KBM-7 (cell line): ENCODE measurements at places on chromosomes 5 and 9.

- no peak for DNase-seq
These were observed 689 bp upstream of the GLRA1 start for GRCh38 chr5:151925340-151925739.

- DNase-seq: no peak
These were observed 21.3 kb downstream of the C5orf58 start for GRCh38 chr5:170254056-170254455.

- no peak for DNase-seq
These were observed 246.9 kb downstream of the ZSWIM6 start for GRCh38 chr5:61578858-61579503.

DNA sequence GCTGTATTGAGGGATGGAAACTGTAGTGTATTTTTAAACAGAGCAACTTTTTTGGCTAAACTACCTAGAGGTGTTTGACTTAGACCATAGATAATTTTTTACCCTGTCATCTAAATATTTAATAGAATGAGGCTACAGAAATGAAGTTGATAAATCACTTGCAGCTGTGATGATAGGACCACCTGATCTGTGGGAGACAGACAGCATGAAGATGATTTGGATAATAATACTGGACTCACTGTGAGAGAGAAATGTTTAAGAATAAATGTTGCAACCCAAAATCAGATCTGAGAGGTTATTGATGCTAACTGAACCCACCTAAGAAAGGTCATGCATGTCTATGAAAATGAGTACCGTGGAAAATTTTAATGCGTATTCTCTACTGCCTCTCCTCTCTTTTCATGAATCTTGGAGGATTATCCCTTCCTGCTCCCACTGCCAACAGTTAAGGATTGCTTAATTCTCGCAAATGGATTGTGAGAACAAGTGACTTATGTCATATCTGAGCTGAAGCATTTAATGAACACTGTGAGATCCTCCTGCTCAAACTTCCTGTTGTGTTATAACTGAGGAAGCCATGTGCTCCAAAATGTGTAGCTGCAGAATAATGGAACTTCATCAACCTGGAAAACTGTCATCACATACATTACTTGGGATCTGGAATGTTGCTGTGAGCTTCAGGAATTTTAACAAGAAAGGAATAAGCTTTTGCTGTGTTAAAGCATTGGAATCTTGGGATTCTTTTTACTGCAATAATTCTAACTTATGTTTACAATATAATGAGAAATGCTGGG lies 617.9 kb upstream of the CDH18 start:
- DNase-seq: no peak

- DNase-seq: no peak
These were observed 56.1 kb downstream of the GRIA1 start for GRCh38 chr5:153546566-153546965.

DNA sequence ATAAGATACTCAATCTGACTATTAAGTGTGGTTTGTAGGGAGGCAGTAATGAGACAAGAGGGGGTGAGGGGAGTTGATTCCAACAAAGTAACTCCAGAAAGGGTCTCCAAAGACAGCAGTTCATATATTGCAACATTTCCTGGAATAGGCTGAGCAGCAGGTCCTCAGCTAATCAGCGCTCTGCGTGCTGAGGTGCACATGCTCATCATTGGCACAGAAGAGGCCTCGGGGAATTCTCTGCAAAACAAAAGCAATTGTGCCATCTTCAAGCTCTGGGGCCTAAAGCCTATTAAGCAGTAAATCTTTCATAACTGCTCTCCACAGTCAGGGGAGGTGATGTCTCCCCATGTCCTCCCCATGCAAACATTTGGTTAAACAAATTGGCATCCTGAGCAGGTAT lies 357.3 kb downstream of the SPOCK1 start:
- DNase-seq: no peak

DNA sequence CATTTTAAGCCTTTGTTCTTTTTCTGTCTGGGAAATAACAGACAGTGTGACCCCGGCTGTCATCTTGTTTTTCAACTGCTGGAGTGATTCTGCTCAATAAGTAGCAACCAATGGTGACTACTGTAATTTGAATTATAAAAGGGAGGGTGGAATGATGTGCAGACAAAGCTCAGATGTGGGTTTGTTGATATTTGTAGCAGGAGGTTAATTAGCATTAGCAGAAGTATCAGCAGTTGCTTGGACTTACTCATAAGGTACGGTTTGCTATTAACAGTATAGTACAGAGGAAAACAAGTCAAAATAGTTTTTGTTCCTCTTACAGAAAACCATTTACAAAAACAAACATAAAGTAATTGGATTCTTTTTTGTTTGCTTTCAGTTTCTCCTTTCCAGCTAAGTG lies 140.4 kb downstream of the TUSC1 start:
- DNase-seq: no peak

DNA sequence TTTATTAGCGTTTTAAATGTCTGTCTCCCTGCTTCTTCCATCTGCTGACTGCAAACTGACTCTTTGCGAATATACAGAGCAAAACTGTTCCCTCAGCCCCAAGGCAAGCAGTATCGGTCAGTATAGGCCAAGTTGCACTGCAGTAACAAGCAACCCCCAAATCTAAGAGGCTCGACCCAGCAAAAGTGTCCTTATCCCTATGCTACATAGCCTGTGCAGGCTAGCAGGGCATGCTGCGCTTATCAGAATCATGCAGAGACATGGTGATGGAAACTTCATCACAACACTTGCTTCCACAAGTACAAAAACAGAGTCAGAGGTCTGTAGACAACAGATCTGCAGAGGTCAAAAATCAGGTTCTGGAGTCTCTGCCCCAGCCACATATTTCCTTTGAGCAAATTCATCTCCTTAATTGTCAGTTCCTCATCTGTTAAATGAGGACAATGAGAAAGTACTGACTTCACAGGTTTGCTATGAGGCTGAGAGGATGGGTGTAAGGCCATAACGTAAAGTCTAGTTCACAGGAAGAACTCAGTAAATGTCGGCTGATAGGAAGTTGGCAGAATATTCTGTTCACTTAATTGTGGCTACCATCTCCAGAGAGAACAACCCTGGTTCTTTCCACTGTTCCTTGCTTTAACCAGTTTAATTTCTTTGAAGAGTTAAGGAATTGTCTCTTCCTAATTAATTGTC lies 9.6 kb upstream of the IL17B start:
- DNase-seq: no peak

DNA sequence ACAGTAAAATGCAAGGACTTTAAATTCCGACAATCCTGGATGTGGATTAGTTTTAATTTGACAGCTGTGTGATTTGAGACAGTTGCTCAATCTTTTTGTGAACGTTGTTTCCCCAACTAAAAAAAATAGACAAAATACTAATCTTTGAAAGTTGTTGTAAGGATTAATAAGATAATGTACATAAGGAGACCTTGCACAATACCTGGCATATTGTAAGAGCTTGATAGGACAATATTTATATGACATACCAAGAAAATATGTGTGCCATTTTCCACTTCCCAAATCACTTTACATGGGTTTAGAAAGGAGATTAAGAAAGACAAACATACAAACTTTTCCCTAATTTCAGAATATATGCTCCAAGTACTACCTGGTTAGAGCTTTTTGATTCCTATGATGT lies 25.3 kb downstream of the ARRDC3 start:
- no peak for DNase-seq

GRCh38 chr5:176427971-176428370 lies 11.6 kb upstream of the CLTB start:
- DNase-seq: no peak

GRCh38 chr5:55713871-55714270 lies 1.7 kb upstream of the SLC38A9 start:
- DNase-seq: no peak

- DNase-seq: no peak
These were observed 63.3 kb upstream of the TAF1L start for GRCh38 chr9:32698706-32699277.

DNA sequence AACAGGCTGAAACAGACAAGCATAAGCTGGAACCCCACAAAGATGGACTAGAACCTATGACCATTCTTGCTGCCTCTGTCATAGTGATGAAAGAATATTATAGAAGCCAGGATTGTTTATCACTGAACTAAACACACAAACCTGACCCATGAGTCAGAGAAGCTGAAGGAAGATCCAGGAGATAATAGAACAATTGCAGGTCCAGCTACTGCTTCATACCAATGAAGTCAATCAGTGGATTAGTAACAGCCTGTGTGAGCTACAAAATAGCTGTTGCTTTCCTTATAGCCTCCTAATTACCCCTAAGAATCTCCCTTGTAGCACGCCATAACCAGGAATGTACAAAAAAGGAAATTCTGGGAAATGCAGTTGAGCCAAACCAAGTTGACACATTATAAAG lies 459.9 kb upstream of the ZNF462 start:
- no peak for DNase-seq

DNA sequence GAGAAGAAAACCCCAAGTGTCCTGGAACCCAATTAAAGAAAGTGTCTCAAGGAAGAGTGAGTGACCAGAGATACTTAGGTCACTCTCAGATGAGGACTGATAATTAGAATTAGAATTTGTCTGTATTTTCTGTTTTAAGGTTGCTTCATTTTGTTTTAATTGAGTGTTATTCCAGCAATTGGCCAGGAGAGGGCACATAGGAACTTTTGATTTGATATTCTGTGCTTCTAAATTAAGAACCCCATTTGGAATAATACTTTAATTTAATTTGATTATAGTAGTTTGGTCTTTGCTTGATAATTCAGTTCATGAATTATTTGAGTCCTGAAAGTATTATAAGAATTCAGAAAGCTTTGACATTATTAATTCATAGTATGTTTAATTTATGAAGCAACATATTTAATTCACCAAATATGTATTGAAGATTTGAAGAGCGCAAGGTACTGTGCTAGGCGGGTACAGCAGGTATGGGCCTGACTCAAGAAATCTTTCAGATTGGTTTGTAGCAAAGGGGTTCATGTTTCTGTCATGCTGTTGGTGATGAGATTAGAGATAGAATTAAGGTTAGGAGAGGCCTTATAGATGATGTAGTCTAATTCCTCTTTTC lies 4.9 kb downstream of the MRPL22 start:
- DNase-seq: no peak

GRCh38 chr5:128156521-128156920 lies 73.0 kb downstream of the SLC12A2 start:
- DNase-seq: no peak

GRCh38 chr9:125894566-125894965 lies 147.4 kb downstream of the PBX3 start:
- no peak for DNase-seq

GRCh38 chr5:1341863-1342262 lies 3.0 kb downstream of the CLPTM1L start:
- DNase-seq: no peak

- DNase-seq: no peak
These were observed 146.6 kb downstream of the ADAMTS12 start for GRCh38 chr5:33745101-33745770.

GRCh38 chr9:89649039-89649691 lies 44.4 kb downstream of the GADD45G start:
- DNase-seq: peak; percentile 36

- peak; percentile 32 for DNase-seq
These were observed 44.7 kb upstream of the DMAC1 start for GRCh38 chr9:7844242-7844641.

DNA sequence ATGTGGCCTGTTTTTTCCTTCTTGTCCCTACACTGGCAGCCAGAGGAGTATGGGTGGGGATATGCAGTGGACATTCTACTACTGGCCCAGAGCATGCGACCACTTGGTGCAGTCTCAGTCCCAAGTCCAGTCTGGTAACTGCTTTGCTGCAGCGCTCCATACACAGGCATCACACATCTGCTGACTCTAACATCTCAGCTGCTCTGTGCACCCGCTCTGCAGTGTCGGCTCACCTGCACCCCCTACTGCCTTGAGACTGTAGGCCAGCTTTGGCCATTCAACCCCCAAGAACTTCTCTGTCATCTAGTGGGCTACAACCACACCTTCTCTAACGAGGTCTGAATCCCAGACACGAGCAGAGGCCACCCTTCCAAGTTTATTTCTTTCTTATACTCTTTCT lies 46.4 kb upstream of the SLCO6A1 start:
- peak; percentile 56 for DNase-seq

- no peak for DNase-seq
These were observed 317.6 kb downstream of the CWC27 start for GRCh38 chr5:65086234-65086890.

DNA sequence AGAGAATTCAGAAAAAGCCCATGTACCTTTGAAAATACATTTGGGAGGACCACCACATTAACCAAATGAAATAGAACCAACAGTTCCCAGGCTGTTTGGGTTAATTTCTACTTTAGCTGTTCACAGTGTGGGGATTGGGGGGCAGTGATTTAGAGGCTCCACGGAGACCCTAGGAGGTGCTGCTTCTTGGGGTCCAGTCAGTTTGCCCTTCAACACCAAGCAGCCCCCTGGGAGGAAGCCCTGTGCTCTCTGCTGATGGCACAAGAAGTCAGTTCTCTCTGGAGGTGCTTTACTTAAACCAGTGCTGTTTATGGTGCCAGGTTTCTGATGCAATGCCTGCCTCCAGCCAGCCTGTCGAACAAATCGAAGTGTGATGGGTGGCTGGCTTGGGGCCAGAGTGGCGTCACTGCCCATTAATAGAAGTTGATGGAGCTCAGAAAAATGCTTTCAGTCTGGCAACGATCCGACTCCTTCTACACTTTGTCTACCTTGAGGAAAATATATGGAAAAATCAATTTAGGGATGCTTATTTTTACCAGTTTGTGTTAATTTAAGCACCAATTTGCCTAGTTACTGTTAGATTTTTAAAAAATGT lies 134.0 kb downstream of the SNX18 start:
- no peak for DNase-seq

DNA sequence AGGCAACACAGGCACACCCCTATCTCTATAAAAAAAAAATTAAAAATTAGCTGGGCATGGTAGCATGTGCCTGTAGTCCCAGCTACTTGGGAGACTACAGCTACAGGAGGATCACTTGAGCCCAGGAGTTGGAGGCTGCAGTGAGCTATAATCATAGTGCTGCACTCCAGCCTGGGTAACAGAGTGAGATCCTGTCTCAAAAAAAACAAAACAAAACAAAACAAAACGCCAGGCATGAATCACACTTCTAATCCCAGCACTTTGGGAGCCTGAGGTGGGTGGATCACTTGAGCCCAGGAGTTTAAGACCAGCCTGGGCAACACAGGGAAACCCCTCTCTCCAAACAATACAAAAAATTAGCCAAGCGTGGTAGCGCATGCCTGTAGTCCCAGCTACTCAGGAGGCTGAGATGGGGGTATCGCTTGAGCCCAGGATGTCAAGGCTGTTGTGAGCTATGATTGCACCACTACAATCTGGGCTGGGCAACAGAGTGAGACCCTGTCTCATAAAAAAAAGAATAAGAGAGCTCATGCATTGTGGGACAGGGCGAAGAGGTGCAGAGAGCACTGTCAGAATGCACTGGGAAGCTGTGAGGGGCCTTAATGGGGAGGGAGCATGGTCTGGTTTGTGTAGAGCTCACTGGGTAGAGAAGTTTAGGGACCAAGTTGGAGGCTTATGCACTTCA lies 8.4 kb upstream of the SAP30L start:
- no peak for DNase-seq

DNA sequence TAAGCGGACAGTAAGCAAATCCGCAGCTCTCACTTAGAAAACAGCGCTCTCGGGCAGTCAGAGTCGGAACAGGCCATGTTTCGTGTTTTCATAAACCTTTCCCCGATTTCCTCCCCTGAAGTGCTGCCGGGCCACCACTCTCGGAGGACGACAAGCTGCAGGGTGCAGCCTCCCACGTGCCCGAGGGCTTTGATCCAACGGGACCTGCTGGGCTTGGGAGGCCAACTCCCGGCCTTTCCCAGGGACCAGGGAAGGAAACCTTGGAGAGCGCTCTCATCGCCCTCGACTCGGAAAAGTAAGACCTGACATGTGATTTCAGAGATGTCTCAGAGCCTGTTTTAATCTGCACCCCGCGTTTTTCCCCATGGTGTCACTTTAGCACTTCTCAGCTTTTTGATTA lies 99.8 kb upstream of the CACNA1B start:
- no peak for DNase-seq
